ENCODE measurements at places on chromosomes 4 and X.

GRCh38 chr4:145513020-145513621 is 31.5 kb downstream of the SMAD1 start:
- no peak for DNase-seq

- no peak for DNase-seq
These were observed 42.8 kb upstream of the KLHL34 start for GRCh38 chrX:21700967-21701366.

DNA sequence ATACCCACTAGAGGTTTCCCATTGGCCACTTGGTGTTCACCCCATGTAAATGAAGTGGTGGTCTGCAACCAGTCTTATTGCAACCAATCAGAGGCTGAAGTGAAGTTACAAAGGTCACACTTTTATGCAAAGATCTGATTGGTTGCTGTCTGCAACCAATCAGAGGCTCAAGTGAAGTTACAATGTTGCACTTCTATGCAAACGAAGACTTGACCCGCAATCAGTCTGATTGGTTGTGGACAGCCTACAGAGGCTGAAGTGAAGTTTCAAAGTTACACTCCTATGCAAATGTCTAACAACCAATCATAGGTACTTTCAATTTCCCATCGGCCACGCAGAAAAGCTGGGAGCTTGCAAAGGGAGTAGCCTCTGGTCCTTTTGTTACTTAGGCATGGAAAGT is 22.3 kb upstream of the XPNPEP2 start:
- no peak for DNase-seq

DNA sequence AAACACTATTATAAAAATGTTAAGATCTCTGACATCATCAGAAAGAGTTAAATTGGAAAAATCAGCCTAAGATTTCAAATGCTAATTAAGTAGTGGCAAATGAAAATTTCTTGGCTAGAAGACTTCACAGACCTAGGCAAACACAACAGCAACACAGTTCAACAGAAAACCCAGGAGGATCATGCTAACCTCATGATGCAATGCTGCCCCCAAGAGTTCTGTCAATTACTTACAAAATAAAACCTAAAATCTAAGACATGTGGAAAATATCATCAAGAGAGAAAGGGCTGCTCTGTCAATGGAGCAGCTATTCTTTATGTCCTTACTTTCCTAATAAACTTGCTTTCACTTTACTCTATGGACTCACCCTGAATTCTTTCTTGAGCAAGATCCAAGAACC is 21.0 kb downstream of the S100G start:
- peak; percentile 54 for DNase-seq

DNA sequence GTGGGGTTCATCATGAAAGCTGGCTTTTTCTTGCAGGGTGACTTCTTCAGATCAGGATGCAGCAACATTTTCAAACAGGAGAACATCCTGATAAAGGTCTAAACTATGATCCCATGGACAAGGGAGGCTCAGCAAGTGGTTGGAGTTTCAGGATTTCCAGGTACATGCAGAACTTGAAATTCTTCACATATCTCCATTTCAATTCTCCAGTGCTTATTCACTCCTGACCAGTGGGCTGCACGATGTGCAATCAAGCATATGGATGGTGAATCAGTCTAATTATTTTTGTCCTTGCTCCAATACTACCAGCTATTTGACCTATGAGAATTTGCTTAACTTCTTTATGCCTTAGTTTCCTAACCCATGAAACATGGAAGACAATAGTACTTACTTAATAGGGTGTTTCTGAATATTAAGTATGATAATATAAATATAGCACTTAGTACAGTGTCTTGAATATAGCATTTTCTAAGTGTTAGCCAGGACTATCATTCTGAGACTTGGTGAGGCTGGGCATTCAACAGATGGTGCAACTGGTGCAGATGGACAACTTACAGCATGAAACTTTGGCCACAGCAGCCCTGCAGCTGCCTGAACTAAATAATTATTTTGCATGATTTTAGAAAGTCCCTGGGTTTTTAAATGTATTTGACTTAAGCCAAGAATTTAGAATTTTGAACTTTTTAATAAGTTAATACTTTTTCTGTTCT is 92.4 kb downstream of the HPGD start:
- DNase-seq, result no peak

DNA sequence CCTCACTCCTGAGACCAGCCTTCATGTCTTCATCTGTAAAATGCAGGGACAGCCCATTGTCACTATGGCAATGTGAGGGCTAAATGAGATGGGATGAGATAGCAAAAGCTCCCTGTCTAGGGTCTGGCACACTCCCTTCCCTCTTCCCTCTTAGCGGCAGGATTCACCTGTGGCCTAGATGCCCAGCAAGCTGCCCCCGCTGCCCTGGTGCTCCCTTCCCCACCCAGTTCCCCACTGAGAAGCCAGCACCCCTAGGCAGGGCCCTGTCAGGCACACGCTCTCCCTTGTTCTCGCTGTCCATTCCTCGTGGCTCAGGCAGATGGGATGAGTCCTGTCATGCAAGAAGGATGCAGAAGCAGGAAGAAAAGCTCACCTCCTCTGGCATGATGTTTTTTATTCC is 49.2 kb upstream of the PJA1 start:
- no peak for DNase-seq

- peak; percentile 66 for DNase-seq
These were observed 44.4 kb upstream of the TMSB15B start for GRCh38 chrX:103918050-103918449.

DNA sequence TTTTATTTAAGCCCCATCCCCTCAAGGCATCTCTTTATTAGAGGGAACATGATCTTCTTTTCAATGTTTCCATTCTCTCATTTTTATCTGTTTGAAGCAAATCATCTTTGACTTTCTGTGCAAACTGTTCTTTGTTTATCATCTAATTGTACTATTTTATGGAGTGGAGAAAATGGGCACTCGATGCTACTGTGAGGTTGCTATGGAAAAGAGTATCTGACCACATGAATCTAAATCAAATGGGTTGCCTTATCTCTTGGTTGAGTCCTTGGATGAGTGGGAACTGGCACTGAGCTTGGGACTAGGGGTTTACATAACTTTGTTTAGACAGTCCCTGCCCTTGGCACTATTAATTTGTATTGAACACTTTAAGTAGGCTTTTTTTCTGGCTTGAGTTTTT is 9.1 kb downstream of the OCRL start:
- no peak for DNase-seq

DNA sequence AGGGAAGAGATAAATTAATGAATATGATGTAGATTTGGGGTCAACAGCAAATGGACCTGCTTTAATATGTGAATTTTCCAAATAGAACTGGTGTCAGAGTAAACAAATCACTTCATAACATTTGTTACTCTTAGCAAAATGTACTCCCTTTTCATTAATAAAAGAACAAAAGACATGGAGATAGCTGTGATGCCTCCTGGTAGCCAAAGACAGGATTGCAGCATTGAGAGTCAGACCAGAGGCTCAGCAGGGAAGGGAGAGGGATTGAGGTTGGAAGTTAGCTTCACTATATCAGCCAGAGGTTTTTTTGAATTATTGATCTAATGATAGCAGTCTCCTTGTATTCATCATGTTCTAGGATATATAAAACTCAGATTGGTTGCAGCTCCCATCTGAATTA is 17.4 kb upstream of the RAB40A start:
- no peak for DNase-seq

DNA sequence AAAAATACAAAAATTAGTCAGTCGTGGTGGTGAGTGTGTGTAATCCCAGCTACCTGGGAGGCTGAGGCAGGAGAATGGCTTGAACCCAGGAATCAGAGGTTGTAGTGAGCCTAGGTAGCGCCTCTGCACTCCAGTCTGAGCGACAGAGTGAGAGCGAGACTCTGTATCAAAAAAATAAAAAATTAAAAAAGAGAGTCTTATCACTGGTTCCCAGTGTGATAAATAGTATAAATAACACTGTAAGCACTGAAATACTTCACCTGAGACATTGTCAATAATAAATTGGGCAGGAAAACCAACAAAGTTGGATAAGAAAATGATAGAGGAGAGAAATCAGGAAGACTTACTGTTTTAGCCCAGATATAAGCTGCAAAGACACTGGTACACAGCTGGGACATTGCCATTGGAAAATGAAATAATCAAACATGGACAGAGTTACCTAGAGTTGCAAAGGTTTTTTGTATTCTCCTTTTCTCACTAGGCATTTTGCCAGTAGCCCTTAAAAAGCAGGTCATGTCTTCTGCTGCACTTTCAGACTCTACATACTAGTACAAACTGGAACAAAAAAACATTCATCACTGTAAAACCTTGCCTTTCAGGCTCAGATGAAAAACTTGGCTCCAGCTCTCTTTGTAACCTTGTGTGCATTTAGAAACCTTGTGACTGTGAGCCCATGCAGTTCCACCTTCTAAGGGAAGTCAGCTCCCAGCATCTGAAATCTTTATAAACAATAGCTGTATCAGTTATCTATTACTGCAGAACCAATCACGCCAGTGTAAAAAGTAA is 55.0 kb upstream of the PPP1R2C start:
- no peak for DNase-seq

GRCh38 chr4:128913228-128913627 is 103.7 kb downstream of the JADE1 start:
- DNase-seq, result peak; percentile 9

GRCh38 chr4:68410149-68410548 is 37.1 kb upstream of the TMPRSS11E start:
- no peak for DNase-seq

GRCh38 chrX:85004255-85004654 is 578 bp downstream of the APOOL start:
- DNase-seq, result no peak

GRCh38 chr4:149512501-149512900 is 303.1 kb downstream of the IQCM start:
- DNase-seq, result no peak

- no peak for DNase-seq
These were observed 59.6 kb upstream of the RASSF6 start for GRCh38 chr4:73679836-73680235.

DNA sequence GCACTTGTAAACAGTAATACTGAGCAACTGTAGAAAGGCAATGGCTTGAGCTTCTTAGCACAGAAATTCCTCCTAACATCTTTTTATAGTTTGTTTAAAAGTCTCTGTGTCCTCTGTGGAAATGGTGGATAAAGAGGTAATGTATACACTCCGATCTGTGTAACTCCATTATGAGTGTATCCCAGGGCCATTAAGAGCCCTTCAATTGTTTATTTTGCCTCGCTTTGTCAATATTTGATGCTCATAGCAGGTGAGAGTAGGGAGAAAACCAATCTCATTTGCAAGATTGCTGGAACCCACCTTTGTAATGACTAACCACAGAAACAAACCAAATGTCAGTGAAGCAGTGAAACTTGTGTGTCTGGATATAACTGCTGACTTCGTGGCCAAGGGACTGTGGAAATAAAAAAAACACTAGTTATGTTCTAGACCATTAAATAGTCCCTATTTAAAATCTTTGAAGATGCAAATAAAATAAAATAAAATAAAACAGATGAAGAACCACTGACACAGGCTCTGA is 598.2 kb upstream of the BOD1L1 start:
- no peak for DNase-seq

DNA sequence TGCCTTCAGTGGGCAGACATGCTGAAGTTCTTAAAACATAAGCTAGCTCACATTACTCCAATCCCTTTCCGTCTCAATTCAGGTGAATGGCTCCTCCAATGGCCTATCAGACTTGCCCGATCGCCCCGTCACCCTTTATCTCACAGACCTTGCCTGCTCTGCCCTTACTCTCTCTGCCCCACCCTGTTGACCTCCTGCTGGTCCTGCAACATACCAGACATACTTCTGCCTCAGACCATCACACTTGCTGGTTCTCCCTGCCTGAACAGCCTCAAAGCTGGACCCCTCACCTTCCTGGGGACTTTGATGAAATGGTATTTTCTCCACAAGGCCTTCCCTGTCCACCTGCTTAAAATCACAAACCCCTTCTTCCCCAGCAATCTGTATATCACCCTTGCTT is 340.1 kb upstream of the NR3C2 start:
- no peak for DNase-seq

- no peak for DNase-seq
These were observed 193.3 kb downstream of the BANK1 start for GRCh38 chr4:101983835-101984234.

GRCh38 chr4:118989098-118990080 is 100.7 kb downstream of the SYNPO2 start:
- no peak for DNase-seq

DNA sequence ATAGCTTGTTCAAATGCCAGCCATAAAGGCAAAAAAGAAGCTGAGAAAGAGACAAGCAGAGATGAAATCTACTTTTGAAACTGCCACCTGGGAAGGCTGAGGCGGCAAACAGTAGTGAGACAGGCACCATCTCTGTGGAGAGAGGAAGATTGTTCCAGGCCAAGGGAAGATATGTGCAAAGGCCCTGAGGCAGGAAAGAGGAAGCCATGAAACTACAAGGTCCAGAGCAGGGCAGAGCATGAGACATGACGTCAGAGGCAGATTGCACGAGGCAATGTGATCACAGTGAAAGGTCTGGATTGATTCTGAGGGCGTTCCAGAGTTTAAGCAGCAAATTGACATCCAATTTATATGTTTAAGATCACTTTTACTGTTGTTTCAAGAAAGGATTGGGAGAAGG is 226.1 kb downstream of the QDPR start:
- no peak for DNase-seq

DNA sequence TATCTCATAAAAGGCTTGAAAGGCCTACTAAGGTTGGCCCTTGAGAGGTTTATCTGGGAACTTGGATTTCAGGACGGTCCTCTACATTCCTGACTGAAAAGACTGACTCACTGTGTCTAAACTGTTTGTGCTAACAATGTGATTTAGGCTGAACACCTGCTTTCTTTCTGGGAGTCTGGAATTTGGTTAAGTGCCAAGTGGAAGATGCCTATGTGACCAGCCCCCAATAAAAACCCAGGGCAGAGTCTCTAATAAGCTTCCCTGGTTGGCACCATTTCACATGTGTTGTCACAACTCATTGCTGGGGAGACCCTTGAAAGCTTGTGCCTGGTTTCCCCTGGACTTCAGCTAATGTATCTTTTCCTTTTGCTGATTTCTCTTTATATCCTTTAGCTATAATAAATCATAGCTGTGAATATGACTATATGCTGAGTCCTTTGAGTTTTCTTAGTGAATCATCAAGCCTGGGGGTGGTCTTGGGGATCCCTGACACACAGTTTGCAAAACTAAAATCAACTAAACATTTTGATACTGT is 55.1 kb downstream of the GPR82 start:
- no peak for DNase-seq

- DNase-seq, result no peak
These were observed 19.3 kb downstream of the NOA1 start for GRCh38 chr4:56958111-56958517.

- no peak for DNase-seq
These were observed 53.0 kb downstream of the PTCHD1 start for GRCh38 chrX:23387550-23388184.

Measured in GM13977 (cell line).